D721Med (cell line): ENCODE measurements at places on chromosomes 4 and X.

- no peak for DNase-seq
Measured at GRCh38 chrX:110992611-110993010, 103.4 kb upstream of the PAK3 start.

DNA sequence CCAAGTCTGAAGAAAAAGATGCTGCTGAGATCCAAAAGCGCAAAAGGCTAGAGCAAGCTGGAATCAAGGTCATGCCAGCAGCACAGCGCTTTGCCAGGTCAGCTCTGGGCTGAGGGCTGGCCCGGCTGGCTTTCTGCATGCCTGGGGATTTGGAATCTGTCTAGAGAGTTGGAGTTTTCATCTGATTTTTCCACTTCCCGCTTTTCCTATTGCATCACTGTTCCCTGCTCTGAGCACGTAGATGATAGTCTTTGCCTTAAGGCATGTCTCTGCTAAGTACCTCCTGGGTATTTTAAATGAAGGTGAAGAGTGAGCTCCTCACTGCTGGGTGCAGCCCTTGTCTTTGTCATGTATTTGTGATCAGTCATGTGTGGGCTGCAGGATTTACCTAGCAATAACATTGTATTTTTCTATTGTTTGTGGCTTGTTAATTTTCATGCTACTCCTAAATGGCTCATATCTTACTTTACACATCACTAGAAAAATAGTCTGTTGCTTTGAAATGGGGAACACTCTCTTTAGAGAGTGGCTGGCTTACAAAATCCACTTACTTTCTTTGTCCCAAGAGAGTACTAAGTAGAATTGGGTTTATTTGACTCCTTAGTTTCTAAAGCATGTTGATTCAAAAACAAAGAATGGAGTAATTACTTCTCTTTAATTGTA is 82.8 kb downstream of the LIMCH1 start:
- DNase-seq, result no peak

GRCh38 chr4:94338681-94339351 is 3.8 kb downstream of the HPGDS start:
- no peak for DNase-seq

GRCh38 chr4:187301923-187302322 is 578.3 kb upstream of the FAT1 start:
- DNase-seq, result no peak

DNA sequence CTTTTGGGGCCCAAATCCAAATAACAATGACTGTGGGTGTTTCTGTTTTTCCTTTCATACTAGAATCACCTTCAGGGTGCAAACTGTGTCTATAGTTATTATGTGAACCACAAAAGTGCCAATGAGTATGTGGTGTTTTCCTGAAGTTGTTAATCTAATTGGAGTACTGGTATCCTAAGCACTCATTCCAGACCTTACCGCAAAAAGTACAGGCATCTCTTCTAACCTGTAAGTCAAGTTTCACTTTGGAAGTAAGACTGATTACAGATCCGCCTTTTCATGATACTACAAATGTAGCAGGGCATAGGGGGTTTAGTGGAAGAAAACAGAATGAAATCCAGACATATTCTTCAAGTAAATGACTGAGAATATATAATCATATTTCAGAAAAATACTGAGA is 16.1 kb downstream of the COQ2 start:
- no peak for DNase-seq

GRCh38 chrX:151478058-151478457 is 81.1 kb downstream of the VMA21 start:
- no peak for DNase-seq

DNA sequence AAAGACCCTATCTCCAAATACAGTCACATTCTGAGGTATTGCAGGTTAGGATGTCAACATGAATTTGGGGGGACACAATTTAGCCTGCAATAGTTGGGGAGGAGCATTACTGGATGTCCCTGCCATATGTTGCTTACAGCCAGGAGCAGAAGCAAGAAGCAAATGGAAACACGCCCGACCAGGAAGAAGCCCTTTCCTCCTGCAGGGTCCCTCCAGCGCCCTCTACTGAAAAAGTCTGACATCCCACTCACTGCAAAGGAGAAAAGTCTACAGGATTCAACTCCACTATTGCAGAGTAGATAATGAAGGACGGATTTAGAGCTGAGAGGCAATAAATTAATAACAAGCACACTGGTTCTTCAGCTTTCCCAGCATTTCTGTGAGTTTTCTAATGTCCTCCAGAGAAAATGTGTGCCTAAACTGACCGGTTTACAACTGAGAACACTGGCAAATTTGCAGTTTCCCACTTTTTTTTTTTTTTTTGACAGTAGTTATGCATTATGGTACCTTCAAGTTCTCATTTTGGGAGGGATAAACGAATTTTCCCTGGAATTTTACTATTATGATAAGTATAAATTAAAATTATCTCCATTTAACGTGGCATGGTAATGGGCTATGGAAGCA is 31.7 kb downstream of the COQ2 start:
- DNase-seq, result peak; percentile 28

DNA sequence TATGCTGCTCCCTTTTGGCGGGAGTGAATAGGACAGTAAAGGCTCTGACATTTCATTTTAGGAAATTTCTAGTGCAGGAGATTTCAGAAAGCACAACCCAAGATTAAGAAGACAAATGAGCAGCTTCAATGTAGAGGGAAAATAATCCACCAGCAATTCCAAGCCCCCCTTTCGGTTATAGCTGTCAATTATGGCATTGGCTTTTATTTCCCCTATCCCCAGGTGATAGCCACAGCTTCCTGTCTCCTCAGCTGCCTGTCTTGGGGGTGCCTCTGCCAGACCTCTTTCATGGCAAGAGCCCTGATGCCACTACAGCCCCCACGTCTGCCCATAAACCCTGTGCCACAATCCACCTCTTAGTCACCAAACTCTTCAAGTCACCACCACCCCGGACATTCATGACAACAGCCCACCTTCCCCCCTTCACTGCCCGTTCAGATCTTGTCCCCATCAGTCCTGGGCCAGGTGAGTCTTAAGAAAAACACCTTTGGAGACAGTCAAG is 48.4 kb upstream of the CLNK start:
- no peak for DNase-seq

- DNase-seq, result no peak
Measured at GRCh38 chr4:137861682-137862081, 329.4 kb upstream of the PCDH18 start.

DNA sequence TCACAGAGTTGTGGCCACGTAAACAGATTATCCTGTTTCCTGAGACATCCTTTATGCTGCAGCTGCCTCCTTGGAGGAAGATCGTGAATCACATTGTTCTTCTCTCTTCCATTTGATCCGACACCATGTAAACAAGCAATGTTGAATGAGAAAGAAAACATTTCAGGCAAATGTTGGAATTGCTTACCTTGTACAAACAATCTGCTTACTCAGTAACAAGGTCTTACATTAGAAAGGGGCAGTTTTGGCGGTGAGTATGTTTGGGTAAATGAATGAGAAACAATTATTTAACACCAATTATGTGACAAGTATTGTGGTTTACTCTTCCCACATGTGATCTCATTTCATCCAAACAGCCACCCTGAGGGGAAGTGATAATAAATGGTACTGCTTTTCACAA is 637.8 kb downstream of the RAB28 start:
- no peak for DNase-seq

DNA sequence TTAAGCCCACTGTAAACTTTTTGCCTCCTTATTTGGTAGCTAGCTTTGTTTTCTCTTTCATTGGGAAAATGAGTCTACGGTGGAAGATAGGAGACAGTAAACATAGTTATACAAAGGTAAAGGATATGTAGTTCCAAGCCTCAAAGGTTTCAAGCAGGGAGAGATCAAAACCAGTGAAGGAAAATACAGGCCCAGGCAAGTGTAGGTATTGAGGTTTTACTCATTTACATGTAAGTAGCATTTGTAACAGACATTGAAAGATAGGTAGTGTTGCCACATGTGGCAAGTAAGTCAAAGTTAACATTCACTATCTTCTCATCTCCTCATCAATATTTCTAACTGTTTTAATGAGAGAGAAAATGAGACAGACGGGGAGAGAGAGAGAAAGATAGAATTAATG is 136.5 kb downstream of the RTL3 start:
- no peak for DNase-seq

GRCh38 chr4:42995343-42995944 is 102.9 kb downstream of the GRXCR1 start:
- peak; percentile 22 for DNase-seq

DNA sequence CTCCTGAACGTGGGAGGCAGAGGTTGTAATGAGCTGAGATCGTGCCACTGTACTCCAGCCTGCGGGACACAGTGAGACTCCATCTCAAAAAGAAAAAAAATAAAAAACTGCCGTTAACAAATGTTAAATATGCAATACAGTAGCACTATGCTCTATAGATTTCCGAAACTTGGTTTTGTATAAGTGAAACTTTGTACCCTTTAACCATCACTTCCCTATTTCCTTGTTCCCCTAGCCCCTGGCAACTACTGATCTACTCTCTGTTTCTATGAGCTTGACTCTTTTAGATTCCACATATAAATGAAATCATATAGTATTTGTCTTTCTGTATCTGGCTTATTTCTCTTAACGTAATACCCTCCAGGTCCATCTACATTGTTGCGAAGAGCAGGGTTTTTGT is 74.1 kb downstream of the TAB3 start:
- DNase-seq, result no peak

- DNase-seq, result no peak
Measured at GRCh38 chr4:42398171-42398870, 1.0 kb downstream of the SHISA3 start.

DNA sequence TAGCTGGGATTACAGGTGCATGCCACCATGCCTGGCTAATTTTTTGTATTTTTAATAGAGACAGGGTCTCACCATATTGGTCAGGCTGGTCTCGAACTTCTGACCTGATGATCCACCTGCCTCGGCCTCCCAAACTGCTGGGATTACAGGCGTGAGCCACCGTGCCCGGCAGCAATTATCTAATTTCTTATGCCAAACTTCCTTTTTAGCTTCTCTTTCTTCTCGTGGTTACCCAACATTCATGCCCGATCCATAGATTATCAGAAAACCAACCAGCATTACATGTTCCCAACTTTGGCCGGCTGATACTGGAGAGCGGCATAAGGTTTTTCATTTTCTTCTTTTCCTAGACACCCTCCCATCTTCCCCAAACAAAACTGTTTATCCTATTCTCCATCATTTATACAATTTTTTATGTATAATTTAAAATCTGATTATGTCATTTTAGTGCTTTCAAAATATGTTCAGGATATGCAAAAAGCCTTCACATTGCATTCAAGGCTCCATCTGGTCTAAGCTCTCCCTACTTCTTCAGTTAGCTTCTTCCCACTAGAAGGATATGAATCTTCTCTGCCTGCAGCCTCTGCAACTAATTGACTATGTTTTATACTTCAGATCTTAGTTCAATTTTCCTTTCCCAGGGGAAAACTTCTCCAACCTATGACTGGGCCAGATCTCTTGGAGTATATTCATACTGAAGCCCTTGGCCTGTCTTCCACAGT is 8.7 kb downstream of the SLC7A11 start:
- no peak for DNase-seq

GRCh38 chrX:16445166-16445752 is 204.7 kb upstream of the S100G start:
- DNase-seq, result no peak

GRCh38 chr4:71126719-71127118 is 133.3 kb downstream of the DCK start:
- DNase-seq, result no peak

- DNase-seq, result no peak
Measured at GRCh38 chr4:16686195-16686594, 212.2 kb downstream of the LDB2 start.

DNA sequence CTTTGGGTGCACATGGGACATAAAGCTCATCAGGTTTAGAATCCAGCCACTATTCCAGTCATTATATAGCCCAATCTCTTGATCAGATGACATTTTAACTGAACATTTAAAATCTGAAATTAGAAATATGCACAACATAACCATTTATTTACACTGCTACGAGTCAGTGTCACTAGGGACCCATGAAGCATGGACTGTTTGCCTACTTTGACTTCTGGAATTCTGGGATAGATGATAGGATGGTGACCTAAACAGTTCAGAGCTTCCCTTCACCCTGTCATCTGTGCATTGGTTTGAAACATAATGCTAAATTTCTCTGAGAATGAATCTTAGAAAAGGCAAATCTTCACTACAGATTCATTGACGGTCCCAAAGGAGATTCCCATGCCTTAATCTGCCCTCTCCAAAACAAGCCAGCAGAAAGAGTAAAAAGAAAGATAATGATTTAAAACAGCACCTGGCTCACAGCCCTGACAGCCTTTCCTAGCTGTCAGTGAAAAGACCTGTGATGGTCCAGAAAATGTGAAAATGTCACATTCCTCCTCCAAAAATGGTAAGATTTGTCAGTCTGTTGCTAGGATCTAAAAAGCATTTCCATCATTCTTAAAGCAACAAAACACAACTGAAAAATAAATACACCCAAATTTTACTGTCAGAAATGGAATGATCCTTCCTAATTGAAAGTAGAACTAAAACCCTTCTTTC is 18.9 kb upstream of the HERC3 start:
- DNase-seq, result no peak

DNA sequence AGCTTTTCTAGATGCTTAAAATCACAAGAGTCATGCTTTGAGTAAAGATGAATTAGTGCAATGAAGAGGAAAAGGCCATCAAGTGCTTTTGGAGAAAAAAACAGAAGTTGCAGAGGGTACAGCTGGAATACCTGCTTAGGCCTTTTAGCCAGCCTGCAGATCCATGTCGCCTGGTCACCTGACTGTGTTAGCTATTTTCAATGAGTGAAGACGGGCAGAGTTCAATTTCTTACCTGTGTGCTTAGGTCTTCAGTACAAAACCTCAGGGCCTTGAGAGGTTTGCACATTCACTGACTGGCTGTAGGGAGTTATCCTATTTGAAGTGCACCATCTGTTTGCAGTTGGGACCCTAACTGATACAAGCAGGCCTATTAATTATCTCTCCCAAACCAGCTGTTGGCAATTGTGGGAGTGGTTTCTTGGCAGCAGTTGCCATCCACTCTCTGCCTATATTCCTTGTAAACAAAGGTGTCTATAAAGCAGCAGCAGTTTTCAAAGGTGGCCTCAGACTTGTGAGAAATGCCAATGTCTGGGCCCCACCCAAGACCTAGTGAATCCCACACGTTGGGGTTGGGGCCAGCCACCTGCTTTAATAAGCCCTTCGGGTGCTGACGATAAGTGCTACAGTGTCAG is 16.3 kb upstream of the FAT1 start:
- no peak for DNase-seq

GRCh38 chrX:70480660-70481018 is 36.0 kb downstream of the DLG3 start:
- no peak for DNase-seq

GRCh38 chr4:168651374-168651773 is 154.5 kb downstream of the PALLD start:
- no peak for DNase-seq
